ENCODE measurements at places on chromosomes 4 and X.
A peak's percentile ranks its signal among the peaks of the same experiment; 100 is the strongest.

DNA sequence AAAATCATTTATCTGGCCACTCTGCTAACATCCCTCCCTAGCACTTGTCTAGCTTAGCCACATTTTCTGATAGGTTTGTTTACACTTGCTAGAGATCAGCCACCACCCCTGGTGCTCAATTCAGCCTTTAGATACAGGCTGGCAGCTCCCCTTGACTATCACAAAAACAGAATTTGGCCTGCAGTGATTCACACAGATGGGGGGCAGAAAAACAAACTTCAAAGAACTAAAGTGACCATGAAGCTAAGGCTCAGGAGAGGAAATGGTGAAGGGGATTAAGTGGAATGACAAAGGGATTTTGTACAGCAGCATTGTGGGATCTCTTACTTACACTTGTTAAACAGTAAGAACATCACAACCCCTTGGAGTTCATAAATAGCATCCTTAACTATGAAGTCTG lies 1718.0 kb upstream of the PCDH7 start:
- DNase-seq: no peak

- DNase-seq: no peak
These were observed 236.3 kb downstream of the PCDH10 start for GRCh38 chr4:133385161-133385954.

GRCh38 chr4:26406346-26406975 lies 83.8 kb downstream of the CCKAR start:
- DNase-seq: no peak

DNA sequence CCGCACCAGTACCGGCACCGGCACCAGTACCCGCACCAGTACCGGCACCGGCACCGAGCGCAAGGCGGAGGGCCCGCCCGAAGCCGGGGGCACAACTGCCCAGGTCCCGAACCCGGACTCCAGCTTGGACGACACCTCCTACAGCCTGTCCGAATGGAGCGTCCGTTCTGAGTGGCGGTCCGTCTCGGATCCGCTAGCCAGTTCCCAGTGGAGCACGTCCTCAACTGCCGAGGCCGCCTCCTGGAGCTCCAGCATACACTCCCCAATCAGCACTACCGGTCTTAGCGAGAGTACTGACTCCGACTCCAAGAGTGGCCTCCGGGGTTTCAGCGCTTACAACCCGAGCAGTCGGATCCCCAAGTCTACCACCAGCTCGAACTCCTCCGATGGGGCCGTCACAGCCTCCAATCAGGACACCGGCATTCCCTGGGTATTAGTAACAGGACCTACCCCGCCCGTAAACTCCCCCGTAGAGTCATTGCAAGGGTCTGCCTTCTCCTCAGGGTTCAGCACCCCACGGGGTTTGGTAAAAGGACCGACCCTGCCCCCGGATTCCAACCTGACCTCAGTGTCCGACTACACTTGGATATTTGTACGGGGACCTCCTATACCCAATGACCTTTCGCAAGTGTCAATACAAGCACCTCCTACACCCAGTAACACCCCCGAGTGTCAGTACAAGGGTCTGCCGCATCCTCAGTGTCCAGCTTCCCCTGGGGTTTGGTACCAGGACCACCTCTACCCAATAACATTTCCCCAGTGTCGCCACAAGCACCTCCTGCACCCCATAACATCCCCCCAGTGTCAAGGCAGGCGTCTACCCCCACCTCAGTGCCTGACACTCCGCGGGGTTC lies 721 bp upstream of the MAOA start:
- DNase-seq: no peak

GRCh38 chr4:99816545-99817308 lies at the start of gene DAPP1:
Gene DAPP1, plus strand, starts transcription at chr4:99816827. Its CDS starts 87 bp downstream, at chr4:99816914.
- DNase-seq: peak; percentile 86

- no peak for DNase-seq
These were observed 12.4 kb upstream of the DHRSX start for GRCh38 chrX:2513121-2513664.

DNA sequence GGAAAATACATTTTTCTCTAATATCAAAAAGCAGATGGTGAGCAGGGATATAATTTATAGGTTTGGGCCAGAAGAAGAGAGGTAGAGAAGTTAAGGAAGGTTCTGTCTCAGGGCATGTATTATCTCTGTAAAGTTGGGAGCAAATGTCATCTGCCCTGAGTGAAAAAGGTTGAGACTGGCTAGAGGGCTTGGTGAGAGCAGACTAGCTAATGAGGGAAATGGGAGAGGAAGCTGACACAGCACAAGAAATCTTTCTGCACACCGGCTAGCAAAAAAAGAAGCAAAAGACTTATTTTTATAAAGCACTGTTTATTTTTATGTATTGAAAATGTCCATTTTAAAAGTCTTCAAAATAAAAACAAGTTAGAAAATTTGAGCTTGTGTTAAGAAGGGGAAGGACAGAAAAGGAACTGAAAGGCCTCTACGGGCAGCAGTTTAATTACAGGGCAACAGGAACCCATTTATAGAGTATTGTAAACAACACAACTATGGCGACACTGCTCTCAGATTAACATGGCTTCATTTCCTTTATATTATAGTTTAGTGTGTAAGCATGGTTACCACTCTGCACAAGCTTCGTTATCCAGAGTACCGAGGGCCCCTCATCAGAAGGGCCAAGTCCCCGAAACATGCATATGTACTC lies 17.4 kb downstream of the CD40LG start:
- no peak for DNase-seq

DNA sequence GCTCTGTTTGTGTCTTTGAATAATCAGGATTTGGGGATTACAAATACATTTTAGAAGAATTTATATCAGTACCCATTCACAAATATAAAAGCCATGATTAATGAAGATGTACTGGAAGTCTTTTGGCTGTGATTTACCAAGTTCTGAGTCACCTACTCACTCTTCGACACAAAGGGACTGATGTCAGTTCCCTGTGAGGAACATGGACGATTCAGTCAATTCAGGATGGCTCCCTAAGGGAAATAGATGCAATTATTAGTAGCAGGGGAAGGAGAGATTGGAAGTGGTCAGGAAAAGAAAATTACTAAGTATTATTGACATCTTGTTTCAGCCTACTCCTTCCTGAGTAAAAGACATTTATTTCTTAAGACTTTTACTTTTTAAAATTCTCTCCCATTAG lies 550.7 kb upstream of the SLIT2 start:
- DNase-seq: no peak

DNA sequence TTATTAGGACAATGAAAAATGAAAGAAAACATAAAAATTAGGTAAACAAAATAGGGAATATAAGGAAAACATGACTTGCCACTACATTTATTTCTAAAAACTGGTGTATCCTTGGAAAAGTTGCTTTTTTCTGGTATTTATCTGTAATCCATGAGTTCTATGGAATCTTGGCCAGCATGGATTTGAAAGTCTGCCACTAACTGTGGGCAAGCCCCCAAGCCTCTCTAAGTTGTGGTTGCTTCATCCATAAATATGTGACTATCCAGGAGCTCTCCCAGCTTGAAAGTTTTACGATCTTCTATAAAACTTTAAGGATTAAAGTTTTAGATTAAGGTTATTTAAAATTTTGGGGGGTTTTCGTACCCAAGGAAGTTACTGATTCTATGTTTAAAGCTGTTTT lies 21.8 kb downstream of the RPS6KA3 start:
- DNase-seq: no peak

DNA sequence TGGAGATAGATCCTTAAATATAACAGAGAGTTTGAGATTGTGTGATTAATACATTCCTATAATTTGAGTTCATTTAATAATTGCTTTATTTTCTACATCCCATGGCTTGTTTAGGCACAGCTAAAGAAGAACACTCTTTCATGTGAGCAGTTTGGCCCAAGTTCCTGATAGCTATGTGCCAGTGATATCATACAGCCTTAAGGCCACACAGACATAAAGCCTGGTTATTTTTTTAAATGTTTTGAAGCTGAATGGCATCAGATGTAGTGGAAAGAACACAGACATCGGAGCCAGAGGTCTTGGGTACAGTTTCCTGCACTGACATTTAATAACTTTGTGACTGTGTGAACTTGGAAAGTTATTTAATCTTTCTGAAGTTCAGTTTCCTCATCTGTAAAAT lies 7.0 kb upstream of the NDNF start:
- DNase-seq: no peak

- no peak for DNase-seq
These were observed 172.5 kb upstream of the GATB start for GRCh38 chr4:151933122-151933827.

DNA sequence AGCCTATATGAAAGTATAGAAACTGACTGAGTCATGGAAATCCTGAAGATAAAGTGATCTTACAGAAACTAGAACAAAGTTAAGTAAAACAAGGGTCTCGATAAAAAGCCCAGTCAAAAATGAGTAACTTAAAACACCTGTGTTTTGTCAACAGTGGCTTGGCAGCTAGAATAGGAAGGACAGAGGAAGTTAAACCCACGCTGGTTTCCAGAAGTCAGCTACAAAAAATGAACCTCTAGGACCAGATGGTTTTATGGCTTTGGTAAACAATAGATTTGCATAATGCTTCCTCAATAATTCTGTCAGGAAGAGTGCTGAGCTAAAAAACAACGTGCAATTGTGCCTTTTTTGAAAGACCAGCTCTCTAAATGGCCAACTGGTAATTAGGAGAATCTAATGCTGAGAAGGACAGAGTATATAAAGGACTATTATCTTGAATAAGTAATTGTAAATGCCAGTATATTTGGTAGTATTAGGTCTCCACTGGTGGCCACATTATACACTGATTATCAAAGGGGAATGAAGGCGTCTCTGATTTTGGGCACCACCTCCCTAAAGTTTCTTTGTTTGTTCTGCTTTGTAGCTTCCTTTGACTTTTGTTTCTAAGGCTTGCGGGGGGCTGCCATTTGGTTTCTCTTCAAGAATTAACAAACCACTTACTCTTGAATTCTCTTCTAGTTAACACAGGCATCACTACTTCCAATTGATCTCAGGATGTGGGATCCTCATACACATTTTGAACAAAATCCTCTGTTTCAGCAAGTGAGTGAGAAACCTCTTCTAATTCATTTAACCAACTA lies 72.2 kb upstream of the PPP3CA start:
- no peak for DNase-seq

DNA sequence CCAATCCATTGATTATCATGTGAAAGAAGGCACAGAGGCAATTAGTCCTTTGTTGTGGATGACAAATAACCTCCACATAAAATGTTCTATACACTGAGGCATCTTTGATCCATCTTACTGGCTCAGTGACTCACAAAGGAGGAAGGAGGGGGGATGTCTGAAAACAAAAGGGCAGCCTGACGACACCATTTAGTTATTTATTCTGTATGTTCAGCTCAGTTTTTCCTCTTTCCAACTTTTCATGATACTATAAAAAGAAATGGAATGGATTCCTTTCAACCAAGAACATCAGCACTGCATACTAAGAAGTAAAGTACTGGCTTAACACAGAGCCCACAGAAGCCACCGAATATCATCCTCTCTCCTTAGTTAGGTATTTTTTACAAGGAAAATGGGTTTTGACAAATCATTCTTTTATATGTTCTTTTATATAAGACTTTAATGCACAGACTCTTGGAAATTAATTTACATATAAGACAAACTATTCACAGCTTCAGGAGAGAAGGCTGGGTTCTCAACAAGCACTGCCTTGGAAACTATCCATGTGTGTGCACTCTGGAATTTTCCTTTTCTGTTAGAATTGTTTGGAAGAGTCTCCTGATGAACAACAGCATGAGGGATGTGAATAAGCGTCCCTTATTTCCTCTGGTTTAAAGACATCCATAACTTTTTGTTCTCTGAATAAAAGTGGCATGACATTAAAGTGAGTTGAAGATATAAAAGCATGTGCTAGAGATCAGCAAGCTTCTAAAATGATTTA lies 135.6 kb downstream of the TSPAN5 start:
- no peak for DNase-seq

GRCh38 chr4:102878901-102879300 lies 10.1 kb downstream of the CISD2 start:
- no peak for DNase-seq

GRCh38 chr4:113826421-113826820 lies 64.9 kb upstream of the CAMK2D start:
- no peak for DNase-seq

GRCh38 chr4:146456681-146457080 lies 65.1 kb downstream of the SLC10A7 start:
- DNase-seq: no peak

- no peak for DNase-seq
These were observed 22.7 kb upstream of the MSN start for GRCh38 chrX:65644621-65645289.

DNA sequence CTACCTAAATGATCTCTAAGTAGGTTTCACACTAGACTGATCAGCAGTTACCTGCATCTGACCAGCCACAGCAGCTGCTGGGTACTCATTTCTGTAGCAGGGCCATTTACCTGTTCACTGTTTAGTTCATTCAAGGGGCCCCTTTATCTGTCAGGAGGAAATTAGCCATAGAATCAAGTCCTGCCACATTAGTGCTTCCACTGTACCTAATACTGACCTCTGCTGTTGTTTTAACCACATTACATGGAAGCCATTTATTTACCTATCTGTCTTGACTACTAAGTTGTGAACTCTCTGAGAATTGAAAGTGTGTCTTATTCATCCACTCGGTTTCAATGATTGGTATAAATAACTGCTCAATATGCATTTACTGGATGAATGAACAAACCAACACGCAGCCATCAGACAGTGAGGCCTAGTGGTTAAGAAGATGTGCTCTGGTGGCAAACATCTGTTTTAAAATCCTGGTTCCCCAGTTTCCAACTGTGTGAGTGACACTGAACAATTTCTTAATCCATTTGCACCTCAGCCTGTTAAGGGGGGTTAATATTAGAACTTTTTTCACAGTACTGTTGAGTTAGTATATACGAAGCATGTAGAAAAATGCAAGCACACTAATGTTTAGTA lies 30.0 kb upstream of the ANXA5 start:
- peak; percentile 41 for DNase-seq

All from CD4-positive, alpha-beta T cell treated with Interleukin-6 at 100 ng/mL for 8 hours (primary cell).